Fibroblast of skin of right biceps (primary cell): ENCODE measurements at places on chromosomes 6 and 20.

DNA sequence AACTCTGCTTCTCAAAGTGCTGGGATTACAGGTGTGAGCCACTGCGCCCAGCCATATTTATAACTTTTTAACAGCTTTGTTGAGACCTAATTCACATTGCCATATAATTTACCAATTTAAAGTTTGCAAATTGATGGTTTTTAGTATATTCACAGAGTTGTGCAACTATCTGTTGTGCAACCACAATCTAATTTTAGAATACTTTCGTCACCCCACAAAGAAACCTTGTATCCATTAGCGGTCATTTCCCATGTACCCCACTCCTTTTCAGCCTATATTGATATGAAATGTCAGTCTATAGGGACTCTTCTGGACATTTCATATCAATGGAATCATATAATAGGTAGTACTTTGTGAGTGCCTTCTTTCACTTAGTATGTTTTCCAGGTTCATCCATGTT, 55.8 kb downstream of the FOXO3 start:
- no peak for DNase-seq

DNA sequence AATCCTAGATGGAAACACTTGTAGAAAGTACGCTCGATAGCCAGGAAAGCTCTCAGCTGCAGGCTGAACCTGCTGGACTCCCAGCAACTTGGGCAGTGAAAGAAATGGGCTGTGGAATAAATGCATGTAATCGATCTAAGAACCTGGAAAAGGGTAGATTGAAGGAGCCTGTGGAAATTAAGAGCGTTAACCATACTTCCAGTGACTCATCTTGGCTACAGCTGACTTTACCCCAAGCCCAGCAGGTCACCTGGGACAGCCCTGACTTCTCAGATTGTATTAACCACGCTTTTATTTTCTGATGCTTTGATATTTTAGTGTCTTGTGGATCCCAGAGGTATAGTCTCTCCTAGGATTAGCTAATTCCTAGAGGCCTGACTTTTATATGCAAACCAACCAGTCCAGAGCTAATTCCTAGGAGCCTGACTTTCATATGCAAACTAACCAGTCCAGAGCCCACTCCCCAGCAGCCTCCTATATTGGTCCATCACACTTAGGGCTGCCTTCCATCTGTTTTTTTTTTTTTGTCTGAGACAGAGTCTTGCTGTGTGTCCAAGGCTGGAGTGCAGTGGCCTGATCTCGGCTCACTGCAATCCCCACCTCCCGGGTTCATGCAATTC, 86.3 kb downstream of the GMPR start:
- peak; percentile 42 for DNase-seq

- DNase-seq, result no peak
Observed at GRCh38 chr6:35147486-35147885, 6.3 kb upstream of the TCP11 start.

- DNase-seq, result peak; percentile 68
Observed at GRCh38 chr20:31822421-31823330, 3.5 kb downstream of the MYLK2 start.

DNA sequence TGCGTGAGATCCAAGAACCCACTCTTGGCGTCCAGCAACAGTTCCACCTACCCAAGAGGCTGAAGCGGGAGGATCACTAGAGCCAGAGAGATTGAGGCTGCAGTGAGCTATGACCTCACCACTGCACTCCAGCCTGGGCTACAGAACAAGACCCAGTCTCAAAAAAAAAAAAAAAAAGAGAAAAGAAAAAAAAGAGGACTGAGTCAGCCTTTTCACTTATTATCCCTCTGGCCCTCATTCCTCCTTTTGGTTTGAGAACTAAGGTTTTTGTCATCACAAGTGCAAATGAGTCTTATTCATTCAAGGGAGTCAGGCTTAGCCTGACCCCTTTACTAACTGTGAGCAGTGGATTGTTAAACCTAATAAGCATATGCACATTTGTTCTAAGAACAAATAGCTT, 37.9 kb upstream of the JARID2 start:
- peak; percentile 57 for DNase-seq
